ENCODE measurements at places on chromosomes 11 and 22.

DNA sequence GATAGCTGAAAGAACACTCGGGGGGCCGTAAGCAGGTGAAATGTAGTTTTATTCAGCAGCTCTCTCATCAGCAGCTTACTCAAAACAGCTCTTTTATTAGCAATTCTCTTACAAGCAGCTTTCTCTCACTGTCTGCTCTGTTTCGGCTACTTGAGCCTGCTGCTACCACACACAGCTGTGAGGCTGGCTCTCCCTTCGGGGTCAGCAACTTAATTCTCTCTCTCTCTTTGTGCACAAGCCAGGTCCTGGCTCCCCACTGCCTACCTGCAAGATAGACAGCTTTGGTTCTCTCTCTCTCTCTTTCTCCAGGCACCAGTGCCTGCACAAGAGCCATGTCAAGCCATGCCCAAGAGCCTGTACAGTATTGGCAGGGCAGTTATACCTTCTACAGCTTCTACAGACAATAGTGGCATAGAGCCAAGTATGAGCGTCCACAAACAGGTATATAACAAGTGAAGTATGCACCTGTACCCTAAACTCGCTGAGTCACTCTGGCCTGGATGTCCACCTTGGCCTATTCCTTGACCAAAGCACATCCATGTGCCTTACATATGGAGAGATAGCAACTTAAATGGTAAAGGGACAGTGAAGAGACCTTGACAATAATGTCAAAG, 110.8 kb downstream of the MTNR1B start:
- no peak for DNase-seq

DNA sequence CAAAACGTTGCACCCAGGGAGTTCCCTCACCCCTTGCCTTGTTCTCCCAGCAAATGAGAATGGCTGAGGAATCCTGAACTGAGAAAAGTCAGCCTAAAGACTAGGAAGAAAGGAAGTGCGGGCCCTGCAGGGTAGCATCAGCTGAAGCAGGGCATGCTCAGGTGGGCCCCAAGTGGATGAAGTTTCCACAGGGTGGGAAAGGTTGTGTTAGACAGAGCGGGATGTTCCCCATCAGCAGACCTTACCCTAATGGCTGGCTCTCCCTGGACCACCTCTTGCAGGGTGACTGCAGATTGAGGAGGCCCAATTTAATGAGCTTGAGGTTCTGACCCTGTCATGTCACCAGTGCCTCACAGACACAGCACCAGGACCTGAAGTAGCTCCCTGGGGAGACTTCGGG, 81.5 kb upstream of the MYOD1 start:
- DNase-seq, result no peak

DNA sequence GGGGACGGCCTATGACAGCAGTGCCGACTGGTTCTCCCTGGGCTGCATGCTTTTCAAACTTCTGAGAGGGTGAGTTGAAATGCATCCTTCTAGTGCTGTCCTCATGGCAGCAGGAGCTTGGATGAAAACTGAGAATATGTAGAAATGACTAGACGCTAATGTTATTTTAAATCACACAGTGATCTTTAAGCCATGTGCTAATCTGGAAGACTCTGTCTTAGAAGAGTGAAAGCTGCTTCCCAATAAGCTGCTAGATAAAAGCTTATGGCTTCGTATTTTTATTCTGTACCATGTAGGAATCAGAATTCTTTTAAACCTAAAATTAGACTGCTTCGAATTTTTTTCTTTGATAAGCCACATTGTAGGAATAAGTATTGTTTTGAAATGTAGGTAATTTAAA, 46.8 kb upstream of the MYO18B start:
- DNase-seq, result no peak

DNA sequence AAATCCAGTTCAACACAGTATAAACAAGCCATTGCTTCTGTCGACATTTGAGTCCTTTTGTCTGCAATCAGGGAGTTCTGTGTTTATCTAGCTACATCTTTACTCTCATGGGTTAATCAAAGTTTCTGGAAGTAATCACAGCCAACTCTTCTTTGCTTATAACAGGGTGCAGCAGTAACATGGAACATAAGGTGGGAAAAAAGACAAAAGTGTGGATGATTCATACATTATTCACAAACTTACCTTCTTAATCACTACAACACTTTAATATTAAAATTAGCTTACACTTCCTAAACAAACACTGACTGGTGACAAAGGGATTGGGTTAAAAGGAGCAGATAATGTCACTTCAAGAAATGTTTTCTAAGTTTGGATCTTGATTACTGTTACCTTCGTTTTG, 44.7 kb downstream of the SNX19 start:
- DNase-seq, result no peak

DNA sequence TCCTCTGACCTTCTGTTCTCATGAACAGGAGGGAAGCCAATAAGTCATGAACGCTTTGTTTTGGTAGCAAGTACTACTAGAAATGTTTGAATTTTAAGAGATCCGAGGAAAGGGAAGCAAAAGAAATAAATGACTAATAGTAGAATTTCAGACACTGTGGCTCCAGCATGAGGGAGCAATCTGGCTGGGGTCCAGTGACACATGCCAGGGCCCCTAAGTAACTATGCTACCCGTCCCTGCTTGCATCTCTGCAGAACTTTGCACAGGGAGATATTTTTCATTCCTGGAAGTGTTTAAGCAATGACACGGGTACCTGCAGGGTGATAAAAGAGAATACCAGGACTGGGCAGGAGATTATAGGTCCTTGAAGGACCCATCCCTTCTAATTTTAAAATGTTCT, 7.3 kb upstream of the ADAMTS8 start:
- DNase-seq, result no peak

DNA sequence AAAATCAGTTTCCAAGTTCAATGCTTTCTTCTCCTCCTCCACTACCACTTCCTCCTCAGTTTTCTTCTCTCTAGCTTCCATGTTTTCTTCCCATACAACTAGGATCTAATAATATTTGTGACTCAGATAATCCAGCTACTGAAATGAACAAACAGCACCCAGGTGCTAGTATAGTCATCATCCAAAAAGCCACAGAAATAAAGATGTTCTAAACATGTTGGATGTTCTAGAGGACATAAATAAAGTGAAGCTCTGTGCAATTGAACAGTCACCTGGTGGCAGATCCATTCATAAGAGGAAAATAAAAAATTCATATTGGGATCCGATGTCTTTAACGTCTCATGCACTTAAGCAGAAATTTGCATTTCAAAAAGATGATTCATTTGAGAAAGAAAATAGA, 142.8 kb downstream of the ENTHD1 start:
- no peak for DNase-seq

DNA sequence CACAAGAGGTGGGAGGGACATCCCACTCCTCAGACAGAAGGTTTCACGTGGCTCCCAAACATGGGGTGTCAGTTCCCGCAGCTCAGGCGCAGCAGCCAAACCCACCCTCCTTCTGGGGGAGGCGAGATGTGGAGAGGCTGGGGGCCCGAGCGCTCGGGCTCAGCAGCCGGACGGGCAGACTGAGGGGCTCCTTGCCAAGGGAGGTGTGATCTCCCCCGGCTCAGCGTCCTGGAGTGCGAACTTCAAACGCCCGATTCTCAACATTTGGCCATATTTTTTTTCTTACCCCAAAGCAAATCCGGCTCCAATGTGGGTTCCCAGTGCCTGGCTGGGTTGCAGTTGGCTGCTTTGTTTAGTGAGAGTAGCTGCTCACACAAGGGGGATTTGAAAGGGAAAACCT, 477.9 kb downstream of the MN1 start:
- no peak for DNase-seq

DNA sequence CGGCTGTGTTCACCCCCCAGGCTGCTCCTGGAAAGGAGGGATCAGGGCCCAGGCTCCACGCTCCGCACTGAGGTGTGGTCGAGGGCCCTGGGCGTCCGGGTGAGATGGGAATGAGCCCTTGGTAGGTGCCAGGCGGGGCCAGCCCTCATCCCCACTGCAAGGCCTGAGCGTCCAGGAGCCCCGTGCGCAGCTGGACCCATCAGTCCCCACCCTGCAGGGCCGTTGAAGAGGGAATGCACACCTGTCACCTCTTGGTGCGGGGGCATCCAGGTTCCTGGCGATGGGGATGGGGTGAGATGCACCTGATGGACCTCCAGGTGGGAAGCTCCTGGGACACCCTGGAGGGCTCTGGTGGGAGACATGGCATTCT, 72.2 kb downstream of the KCNQ1 start:
- no peak for DNase-seq

All from effector memory CD4-positive, alpha-beta T cell (primary cell).